ENCODE measurements at places on chromosomes 13 and 19. TPM values are rescaled to one million over a fixed set of nuclear protein-coding genes. Genes with fewer than 3 reads are reported as not detected.

TPGS1 gene
- 24.4 TPM for total RNA-seq

CYP4F8 gene
- total RNA-seq, result not detected

LYPD5 gene
- not detected for total RNA-seq

POLD1 gene
- 127 TPM for total RNA-seq

ZNF529 gene
- total RNA-seq, result 13.4 TPM

PSENEN gene
- 53.7 TPM for total RNA-seq

PRTN3 gene
- total RNA-seq, result not detected

TDRD12 gene
- not detected for total RNA-seq

ZNF540 gene
- total RNA-seq, result 0.39 TPM

RBM26 gene
- 91.6 TPM for total RNA-seq

CYP2F1 gene
- total RNA-seq, result not detected

SIX5 gene
- 15.2 TPM for total RNA-seq

NLRP5 gene
- total RNA-seq, result not detected

GIPC1 gene
- 37.6 TPM for total RNA-seq

ZNF497 gene
- total RNA-seq, result 4.5 TPM

TRPM4 gene
- total RNA-seq, result 36.2 TPM

ONECUT3 gene
- not detected for total RNA-seq

ZFP14 gene
- total RNA-seq, result 6.2 TPM

MISP gene
- 0.23 TPM for total RNA-seq

SLC10A2 gene
- total RNA-seq, result not detected

C13orf42 gene
- not detected for total RNA-seq

MEF2B gene
- total RNA-seq, result 295 TPM

CILP2 gene
- 0.51 TPM for total RNA-seq

UNC13A gene
- total RNA-seq, result 0.76 TPM

PSG2 gene
- not detected for total RNA-seq

IGFL2 gene
- not detected for total RNA-seq

ELSPBP1 gene
- not detected for total RNA-seq

FPR1 gene
- not detected for total RNA-seq

ZNF155 gene
- not detected for total RNA-seq

NLRP11 gene
- total RNA-seq, result 112 TPM

ZNF555 gene
- 5.1 TPM for total RNA-seq

ZNF606 gene
- 3.2 TPM for total RNA-seq

SCN1B gene
- total RNA-seq, result 3.1 TPM

ZNF841 gene
- not detected for total RNA-seq

SIGLEC8 gene
- total RNA-seq, result not detected

HIF3A gene
- not detected for total RNA-seq

ZNF726 gene
- 30.6 TPM for total RNA-seq

LRRC25 gene
- total RNA-seq, result 3.2 TPM

RFPL4AL1 gene
- total RNA-seq, result not detected

ZNF575 gene
- total RNA-seq, result 2.7 TPM

KBTBD6 gene
- 7.8 TPM for total RNA-seq

CATSPERD gene
- total RNA-seq, result 0.26 TPM

F7 gene
- not detected for total RNA-seq

ZNF100 gene
- total RNA-seq, result 39.4 TPM

ASF1B gene
- 139 TPM for total RNA-seq

PLPP2 gene
- 0.80 TPM for total RNA-seq

DACH1 gene
- not detected for total RNA-seq

THAP8 gene
- total RNA-seq, result 7.5 TPM

OR7C1 gene
- total RNA-seq, result not detected

ATP12A gene
- not detected for total RNA-seq

ZSCAN1 gene
- not detected for total RNA-seq

ZNF91 gene
- total RNA-seq, result 64.3 TPM

CCL25 gene
- 0.70 TPM for total RNA-seq

HSD17B14 gene
- 1.8 TPM for total RNA-seq
